ENCODE measurements at places on chromosomes 5 and 9.

DNA sequence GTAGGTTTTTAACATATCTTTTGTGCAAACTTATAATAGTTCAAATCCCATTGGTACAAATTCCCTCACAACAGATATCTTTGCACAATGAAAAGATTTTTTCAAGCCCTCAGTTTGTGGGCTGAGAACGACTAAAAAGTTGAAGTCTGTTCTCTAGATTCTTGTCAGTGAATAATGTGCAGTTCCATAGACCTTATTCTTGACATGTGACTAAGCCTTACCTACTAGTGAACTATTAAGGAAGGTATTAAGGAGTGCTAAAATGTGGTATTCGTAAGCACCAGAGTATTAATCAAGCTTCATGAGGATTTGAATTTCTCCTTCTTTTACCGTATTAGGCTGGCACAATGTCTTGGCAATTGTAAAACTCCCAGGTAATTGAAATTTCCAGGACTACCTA lies 205.6 kb upstream of the DMRTA1 start:
- DNase-seq = no peak

DNA sequence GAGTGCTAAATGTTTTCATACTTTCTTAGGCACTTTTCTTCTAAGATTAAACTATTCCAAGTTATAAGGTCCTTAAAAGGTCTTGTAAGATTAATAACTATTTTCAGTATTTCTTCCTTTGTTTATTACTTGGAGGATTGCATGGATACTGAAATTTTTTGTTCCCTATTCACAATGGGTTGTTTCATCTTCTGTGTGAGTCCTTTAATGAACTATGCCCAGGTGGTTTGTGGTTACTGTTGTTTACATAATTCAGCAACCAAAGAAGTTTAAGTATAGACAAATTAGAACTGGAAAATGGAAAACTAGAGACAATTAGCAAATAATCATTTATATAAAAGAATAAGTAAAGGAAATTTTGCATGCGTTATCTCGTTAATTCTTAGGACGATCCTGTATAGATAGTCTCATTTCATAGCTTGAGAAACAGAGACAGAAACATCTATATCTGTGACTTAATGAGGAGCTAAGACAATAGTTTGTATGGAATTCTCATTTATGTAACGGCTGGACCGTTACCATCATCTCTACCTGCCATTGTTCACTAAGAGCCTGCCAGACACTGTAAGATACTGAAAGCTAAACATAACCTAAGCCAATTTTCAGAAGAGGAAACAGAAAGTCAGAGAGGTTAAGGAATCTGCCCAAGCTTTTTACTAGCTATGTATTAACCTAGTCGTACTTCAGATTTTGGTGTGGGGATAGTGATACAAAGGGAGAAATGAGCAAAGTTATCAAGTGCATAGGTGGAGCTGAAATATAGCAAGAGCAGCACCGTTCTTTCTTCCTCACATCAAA lies 148.2 kb downstream of the PAM start:
- DNase-seq = no peak

GRCh38 chr9:129013674-129014073 lies 14.5 kb downstream of the SH3GLB2 start:
- no peak for DNase-seq

GRCh38 chr5:127957701-127958239 lies 125.8 kb upstream of the SLC12A2 start:
- no peak for DNase-seq

DNA sequence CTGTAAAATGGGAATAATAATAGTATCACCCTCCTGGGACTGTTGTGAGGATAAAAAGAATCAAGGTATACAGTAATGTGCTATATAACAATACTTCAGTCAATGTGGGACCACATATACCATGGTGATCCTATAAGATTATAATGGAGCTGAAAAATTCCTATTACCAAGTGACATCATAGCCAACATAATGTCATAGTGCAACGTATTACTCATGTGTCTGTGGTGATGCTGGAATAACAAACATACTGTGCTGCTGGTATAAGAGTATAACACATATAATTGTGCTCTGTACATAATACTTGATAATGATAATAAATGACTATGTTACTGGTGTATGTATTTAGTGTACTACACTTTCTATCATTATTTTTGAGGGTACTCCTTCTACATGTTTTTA lies 38.1 kb downstream of the LIFR start:
- DNase-seq = no peak

- no peak for DNase-seq
Observed at GRCh38 chr5:9483243-9483642, 62.6 kb downstream of the SEMA5A start.

GRCh38 chr9:35910613-35911359 lies 1.5 kb downstream of the SPAAR start:
- no peak for DNase-seq

DNA sequence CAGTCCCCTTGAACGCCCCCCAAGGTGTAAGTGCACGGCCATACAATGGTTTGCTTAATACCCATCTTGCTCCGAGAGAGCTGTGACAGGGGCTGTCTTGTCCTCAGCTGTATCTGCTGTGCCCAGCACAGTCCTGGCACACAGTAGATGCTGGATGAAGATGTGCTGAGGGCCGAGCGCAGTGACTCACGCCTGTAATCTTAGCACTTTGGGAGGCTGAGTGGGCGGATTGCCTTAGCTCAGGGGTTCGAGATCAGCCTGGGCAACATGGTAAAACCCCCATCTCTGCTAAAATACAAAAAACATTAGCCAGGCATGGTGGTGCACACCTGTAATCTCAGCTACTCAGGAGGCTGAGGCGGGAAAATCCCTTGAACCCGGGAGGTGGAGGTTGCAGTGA lies 53.6 kb downstream of the C9orf50 start:
- no peak for DNase-seq

GRCh38 chr5:135567661-135568060 lies 11.1 kb downstream of the CXCL14 start:
- no peak for DNase-seq

DNA sequence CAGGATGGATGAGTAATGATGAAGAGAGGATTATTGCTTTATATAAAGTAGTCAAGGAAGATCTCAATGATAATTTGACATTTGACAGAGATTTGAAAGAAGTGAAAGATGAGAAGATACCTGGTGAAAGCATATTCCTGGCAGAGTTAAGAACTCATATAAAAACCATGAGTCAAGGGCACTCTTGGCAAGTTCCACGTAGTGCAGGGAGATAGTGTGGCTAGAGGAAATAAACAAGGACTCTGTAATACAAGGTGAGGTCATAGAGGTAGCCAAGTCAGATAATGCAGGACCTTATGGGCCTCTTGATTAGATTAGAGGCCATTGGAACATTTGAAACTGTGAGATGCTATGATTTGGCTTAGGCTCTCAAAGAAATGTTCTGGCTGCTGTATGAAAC lies 72.3 kb downstream of the HCN1 start:
- DNase-seq = no peak

DNA sequence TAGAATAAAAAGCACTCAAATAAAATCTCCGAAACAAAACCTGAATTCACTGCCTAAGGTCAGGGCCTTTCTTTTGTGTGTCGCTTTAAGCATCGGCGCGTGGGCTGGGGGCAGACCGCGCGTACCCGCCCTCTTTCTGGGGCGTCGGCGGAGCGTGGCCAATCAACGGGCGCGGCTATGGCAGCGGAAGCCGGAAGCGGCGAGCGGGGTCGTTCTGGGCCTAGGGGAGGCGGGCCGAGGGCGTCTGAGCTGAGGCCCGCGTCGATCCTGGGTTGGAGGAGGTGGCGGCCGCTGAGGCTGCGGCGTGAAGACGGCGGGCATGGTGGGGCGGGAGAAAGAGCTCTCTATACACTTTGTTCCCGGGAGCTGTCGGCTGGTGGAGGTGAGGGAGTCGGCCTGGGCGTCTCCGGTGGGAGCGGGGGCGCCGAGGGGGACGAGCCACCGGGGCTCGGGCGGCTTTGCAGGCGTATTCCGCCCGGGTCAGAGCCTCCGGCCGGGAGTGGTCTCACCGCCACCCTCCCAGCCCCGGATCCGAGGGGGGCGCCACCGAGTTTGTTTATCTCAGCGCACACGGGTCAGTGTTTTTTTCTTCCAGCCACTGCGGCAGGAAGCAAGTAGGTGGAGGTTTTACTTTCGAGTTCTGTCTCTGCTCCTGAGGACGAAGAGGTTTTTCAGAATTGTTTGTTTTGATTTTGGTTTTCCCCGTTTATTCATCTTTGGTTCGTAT lies at the start of gene MAT2B:
MAT2B (plus strand) TSS at position 252 of the 727 bp plus-strand sequence; CDS start at position 320, 68 bp downstream.
- peak; percentile 83 for DNase-seq

GRCh38 chr5:42995360-42995751 lies 44.8 kb downstream of the ANXA2R start:
- DNase-seq = no peak

DNA sequence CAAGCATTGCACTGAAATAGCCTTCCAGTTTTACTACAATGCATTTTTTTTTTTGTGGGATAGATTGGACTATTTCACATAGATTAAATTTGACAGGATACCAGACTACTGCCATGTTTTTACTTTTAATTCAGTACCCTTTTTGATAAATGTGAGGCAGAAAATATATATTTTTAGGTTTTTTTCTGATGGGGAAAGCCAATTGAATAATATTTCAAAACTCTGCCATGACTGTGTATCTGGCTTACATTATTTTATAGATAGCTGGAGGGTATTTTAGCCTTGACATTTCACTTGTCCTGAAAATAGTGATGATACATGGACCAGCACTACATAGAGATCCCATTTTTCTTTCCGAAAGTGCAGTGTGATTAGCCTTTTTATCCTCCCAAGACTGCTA lies 133.5 kb upstream of the PRR16 start:
- DNase-seq = no peak

GRCh38 chr5:124451721-124452383 lies 294.6 kb downstream of the ZNF608 start:
- no peak for DNase-seq

GRCh38 chr5:149780043-149780737 lies 50.1 kb downstream of the PPARGC1B start:
- no peak for DNase-seq

- DNase-seq = no peak
Observed at GRCh38 chr9:114285166-114285867, 37.6 kb upstream of the ORM1 start.

GRCh38 chr5:56631719-56632118 lies 183.6 kb upstream of the MAP3K1 start:
- no peak for DNase-seq

- no peak for DNase-seq
Observed at GRCh38 chr5:34669931-34670516, 13.9 kb downstream of the RAI14 start.

DNA sequence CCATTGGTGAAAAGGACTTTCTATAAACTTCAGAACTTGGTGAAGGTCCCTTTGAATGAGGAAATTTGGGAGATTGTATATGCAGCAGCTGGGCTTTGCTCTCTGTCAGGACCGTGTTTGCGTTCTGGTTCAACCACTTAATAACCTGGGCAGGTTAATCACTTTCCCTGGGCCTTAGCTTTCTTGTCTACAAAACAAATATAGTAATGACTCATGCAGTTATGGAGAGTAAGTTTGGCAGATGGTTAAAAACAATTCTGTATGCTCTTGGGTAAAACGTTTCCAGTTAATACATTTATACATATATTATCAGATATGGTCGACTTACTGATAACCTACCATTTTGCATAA lies 197.0 kb downstream of the ARHGEF28 start:
- no peak for DNase-seq

DNA sequence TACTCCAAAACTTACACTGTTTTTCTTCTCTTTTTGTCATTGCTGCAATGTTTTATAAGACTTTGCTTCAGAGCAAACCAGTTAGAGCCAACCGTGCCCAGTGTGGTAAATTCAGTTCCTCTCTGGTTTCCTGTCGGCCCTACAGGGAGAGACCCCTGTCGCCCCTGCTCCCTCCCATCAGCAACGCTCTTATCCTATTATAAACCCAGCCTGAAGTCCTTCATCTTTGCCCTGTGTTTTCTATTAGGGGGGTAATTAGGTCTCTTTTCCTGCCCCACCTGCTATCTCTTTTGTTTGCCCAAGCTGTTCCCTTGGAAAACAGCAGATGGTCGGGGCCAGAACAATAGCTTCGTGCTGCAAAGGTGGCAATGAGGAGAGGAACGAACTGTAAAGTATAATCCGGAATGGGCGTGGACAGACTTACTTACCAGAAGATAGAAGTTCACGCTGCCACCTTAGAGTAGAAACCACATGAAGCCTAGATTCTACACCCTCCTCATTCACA lies 21.4 kb upstream of the OTULINL start:
- no peak for DNase-seq

DNA sequence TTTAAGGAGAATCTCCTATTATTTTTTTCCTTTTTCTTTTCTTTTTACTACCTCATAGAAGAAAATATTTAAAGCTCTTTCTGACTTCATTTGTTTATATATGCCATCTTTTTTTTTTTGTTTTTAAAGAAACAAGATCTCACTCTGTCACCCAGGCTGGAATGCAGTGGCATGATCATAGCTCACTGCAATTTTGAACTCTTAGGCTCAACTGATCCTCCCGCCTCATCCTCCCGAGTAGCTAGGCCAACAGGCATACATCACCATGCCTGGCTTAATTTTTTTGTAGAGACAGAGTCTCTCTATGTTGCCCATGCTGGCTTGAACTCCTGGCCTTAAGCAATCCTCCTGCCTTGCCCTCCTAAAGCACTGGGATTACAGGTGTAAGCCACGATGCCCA lies 59.5 kb downstream of the LNPEP start:
- DNase-seq = no peak

GRCh38 chr9:91359083-91359482 lies 2.6 kb downstream of the AUH start:
- no peak for DNase-seq

DNA sequence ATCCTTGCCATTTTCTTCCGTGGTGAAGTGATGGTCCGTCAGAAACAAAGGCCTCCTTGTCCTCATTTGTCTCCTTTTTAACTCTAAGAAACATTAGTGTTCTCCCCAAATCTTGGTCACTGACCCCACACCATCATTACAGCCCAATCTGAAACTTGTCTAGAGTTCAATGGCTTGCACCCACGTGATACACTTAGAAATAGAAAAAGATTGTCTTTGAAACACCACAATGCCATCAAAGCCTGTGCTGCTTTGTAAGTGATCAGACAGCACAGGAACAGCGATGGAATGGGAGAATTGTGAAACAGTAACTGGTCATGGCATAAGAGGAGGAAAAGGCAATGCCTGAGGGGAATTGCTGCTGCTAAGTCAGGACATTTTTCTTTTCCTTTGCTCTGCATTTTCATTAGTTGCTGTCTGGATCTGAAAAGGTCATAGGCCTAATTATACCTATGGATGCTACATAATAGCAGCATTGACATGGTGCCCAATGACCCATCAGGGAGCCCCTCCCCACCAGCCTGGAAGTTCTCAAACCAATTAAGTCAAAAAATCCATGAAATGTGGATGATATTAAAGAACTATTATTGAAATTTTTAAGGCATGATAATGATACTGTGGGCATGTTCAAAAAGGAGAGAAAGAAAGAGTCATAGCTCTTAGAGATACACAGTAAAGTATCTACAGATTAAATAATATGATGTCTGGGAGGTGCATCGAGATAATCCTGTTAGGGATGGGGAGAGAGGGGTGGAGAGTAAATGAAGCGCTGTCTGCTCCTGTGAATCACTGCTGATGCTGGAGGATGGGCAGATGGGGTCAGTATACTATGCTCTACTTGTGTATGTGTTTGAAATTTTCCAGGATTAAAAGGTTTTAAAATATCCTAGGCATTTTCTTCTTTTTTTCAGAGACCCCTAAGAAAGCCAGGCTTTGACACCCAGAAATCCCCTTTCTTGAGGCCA lies 83.6 kb downstream of the ENC1 start:
- DNase-seq = no peak

All from amygdala (tissue), 56 donors.